Liver (tissue), 10 donors: ENCODE measurements at places on chromosomes 13 and 19.
A peak's percentile ranks its signal among the peaks of the same experiment; 100 is the strongest.

GRCh38 chr19:44927746-44928145 lies 13.3 kb downstream of the APOC1 start:
- DNase-seq = no peak

GRCh38 chr13:99320693-99321481 lies 13.7 kb upstream of the GPR183 start:
- no peak for DNase-seq

DNA sequence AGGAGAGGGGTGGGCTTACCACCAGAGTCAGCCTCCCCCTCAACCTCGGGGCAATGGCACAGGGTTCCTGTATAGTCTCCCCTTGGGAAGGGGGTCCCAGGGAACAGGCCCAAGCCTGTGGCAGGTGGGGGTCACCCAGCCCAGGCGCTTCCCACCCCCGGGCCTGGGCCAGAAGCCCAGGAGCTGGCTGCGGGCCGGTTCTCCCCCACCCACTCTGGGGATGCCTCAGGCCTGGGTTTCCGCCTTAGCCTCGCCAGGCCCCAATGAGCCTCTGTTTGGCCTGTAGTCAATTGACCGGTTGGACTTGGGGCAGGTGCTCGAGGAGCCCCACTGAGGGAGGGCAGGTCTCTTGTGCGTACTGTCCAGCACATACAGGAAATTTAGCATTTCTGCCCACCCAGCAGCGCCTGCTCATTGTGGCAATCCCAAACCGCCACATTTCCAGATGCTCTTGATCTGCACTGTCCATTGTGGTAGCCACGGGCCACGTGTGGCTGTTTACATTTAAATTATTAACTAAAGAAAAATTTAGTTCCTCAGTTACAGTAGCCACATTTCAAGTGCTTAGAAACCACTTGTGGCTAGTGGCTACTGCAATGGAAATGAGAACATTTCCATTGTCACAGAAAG lies 9.9 kb downstream of the LYL1 start:
- no peak for DNase-seq

DNA sequence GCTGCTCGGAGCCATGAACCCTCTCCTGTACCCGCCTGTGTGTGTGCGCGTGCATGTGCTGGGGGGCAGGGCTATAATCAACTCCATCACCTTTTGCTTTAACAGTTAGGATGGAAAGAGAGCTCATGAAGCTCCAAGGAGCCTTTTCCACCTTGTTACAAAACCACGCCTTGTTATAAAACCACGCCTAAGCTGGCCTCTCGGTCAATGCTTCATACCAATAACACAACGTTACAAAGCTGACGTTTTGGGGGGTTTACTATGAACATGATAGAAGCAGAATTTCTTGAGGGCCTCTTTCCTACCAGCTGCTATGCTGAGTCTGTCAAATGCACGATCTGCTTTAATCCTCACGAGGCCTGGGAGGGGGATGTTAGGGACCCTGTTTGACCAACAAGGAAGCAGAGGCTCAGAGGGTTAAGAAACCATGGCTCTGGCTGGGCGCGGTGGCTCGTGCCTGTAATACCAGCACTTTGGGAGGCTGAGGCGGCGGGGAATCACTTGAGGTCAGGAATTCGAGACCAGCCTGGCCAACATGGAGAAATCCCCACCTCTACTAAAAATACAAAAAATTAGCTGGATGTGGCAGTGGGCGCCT lies 11.9 kb downstream of the CAPS start:
- DNase-seq = no peak

GRCh38 chr19:7540761-7541474 lies 5.4 kb downstream of the PNPLA6 start:
- DNase-seq = peak; percentile 96
